ENCODE measurements at places on chromosomes 5 and 9.

DNA sequence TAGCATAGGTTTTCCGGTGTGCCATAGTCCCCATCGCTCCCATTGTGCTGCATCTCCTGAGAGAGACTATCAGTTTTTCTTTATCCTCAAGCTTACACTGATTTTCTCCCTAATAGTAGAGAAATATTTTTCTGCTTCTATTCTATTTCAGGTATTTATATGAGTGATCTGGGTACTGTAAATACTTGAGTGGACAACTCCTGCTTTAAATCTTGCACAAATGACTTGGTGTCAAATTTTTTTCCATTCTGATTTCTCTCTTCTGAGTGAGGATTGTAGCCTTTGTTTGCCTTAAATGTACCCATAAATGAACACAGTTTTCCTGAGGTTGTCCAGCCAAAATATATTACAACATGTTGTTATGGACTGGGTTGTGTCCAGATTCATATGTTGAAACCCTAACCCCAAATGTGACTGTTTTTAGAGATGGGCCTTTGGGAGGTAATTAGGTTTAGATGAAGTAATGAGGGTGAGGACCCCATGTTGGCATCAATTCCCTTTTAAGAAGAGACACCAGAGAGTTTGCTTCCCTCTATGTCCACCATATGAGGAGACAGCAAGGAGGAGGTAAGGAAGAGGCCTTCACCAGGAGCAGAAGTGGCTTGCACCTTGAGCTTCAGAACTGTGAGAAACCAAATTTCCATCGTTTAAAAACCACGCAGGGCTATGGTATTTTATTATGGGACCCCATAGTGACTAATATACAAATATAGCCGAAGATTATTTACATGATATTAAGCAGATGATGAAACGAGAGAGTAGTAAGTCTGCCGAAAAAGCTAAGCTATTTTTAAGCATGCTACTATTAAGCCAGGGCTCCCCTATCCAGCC lies 336.4 kb upstream of the MPDZ start:
- DNase-seq = no peak

- DNase-seq = no peak
These were observed 139.0 kb downstream of the FOCAD start for GRCh38 chr9:20823051-20823450.

DNA sequence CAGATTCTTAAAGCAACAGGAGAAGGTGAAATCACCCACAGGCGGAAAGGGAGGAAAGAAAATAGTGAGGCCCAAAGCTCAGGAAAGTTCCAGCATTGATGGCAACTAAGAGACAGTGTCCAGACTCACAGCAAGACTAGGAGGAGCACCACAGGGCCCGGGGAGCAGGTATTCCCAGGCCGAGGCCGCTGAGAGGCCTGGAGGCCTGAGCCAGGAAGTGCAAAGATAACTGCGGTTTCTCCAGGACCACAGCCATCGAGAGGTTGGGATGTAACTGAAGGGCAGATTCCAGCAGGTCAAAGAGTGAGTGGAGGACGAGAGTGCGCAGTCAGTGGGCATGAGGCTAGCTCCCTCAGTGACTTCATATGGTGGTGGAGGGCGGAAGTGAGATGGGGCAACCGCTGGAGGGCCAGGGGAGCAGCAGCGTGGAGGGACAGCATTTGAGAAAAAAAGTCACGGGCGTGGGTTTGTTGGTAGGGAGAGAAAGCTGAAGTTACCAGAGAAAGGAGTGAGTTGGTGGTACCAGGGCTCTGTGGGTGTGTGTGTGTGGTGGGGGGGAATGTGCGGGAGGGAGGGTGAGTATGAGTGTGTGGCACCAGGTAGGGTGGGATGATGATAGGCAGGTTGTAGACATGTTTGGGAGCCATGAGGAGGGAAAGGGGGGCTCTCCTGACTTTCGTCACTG lies 89.7 kb downstream of the PSD2 start:
- no peak for DNase-seq

GRCh38 chr5:76021936-76022584 lies 61.1 kb upstream of the SV2C start:
- no peak for DNase-seq

GRCh38 chr9:27626244-27627187 lies 53.2 kb upstream of the C9orf72 start:
- no peak for DNase-seq

GRCh38 chr5:139063664-139064054 lies 134.5 kb downstream of the SIL1 start:
- DNase-seq = no peak

DNA sequence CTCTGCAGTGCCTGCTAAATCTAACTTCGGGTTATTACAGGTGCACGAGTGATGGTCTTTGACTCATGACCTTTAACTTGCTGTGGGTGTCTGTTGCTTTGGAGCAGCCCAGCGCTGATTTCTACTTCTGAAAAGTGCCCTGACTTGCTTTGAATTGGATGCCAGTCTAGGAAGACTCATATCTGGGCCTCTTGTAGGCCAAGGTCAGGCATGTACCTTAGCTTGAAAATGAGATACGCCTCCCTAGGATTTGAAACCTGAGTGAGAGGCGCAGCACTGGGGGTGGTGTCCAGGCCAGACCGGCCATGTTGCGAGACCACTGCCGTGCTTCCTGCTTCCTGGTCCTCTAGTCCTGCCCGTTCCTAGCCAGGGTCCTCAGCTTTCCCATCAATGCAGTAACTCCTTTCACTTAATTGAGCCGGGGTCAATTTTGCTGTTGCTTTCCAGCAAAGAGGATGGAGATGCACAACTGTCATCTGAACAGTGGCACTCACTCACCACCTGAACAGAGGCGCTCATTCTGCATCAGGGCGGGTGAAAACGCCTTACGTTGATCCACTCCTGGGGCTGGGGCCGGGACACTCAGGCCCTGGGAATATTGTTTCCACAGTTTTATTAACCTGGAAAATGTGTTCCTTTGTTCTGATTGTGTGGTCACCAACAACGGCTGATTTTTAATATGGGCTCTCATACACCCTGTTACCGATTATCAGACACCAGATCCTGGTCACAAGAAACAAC lies 14.3 kb downstream of the PCAT7 start:
- no peak for DNase-seq

DNA sequence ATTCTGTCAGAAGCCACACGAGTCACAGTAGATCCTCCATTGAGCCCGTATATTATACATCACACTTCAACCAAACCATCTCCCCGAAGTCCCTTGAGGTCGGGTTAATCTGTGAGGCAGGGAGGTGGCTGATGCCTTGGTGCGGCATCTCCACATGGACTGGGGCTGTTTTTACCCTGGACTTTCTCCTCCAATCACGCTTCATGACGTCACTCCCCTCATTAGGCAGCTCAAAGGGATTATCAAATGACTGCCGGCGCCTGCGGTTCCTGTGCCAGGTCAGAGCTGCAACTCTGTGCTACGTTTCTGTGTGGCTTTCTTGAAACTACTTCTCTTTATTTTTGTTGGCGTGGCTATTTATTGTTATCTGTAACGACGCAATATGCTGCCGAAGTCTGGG lies 53.7 kb downstream of the TMOD1 start:
- no peak for DNase-seq

GRCh38 chr9:8136477-8136876 lies 336.9 kb upstream of the DMAC1 start:
- no peak for DNase-seq

DNA sequence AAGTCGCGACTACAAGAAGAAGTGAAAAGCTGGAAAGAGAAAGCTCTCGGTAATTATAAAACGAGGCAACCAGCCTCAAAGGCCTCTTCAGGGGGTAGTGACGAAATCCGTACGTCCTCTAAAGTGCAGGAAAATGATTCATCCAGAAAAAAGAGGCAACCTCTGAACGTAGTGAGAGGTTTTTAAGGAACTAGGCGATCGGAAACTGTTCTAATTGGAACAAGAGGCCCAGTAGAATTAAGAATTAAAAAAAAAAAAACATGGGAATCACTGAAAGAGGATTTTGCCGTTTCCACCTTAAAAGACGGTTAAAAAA lies 1.0 kb downstream of the CSNK1A1 start:
- peak; percentile 30 for DNase-seq

DNA sequence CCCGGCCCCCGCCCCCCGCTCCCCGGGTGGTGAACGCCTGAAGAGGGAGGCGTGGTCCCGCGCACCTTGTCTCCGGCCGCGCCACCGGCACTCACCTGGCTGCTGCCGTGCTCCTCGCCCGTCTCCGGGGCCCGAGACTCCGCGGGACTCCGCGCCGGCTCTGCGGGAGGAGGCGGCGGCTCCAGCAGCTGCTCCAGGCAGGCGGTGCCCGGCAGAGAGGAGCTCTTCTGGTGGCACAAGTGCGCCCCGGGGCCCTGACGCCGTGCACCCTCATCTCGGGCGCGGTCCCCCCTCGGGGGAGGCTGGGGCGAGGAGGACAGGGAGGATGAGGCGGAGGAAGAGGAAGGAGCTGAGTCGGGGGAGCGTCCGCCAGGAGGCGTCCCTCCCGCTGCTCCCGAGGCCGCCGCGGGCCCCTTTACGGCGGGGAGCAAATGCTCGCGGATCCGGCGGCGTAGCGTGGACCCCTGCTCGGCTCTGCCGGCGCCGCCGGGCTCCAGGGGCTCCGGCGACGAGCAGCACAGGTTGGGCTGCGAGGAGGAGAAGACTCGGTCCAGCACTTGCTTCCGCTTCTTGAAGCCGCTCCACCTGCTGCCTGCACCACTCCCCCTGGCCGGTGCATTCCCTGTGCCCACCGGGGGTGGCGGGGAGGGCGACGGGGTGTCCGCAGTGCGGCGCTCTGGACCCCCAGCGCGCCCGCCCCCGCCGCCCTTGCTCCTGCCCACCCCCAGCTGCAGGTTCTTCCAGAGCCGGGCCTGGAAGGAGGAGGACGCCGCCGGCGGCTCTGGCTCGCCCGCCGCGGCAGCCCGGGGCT lies 928 bp downstream of the MCTP1 start:
- DNase-seq = no peak

DNA sequence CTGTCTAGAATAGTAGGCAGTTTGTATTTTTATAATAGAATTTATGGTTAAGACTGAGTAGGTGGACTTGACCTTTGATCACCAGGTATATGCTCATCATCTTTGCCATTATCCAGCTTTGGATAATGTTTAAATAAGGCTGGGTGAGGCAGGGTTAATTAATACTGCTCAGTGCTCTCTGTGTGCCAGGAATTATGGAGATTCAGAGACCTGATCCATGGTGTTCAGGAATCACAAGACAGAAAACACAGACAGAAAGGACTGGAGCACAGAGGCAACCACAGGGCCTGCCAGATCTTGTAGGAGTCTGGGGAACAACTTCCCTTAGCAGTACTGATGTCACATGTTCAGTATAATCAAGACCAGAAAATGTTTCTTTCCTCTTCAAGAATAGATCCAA lies 186.3 kb upstream of the ADCY2 start:
- DNase-seq = no peak

- no peak for DNase-seq
These were observed 7.4 kb downstream of the SLC22A4 start for GRCh38 chr5:132301344-132302271.

GRCh38 chr5:149280124-149280523 lies 8.5 kb downstream of the AFAP1L1 start:
- no peak for DNase-seq

GRCh38 chr5:150556859-150557508 lies 49.1 kb downstream of the NDST1 start:
- DNase-seq = no peak

DNA sequence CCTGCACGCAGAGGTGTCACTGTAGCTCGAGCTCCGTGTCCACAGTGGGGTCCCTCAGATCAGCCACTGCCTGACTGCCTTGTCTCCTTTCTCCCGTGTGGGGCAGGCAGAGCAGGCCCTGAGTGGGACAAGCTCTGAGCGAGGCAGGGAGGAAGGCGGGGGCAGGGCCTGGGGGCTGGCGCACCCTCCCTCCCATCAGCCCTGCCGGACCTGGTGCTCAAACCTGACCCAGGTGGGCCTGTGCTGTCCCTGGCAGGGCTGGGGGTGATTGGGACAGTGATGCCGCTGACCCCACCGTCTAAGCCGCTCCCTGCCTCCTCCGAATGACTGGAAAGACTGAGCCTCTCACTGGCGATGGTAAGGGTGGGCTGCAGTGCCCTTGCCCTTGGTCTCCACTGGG lies 60.9 kb downstream of the KCNT1 start:
- DNase-seq = no peak

- DNase-seq = no peak
These were observed 187.0 kb upstream of the EFNA5 start for GRCh38 chr5:107857785-107858184.

DNA sequence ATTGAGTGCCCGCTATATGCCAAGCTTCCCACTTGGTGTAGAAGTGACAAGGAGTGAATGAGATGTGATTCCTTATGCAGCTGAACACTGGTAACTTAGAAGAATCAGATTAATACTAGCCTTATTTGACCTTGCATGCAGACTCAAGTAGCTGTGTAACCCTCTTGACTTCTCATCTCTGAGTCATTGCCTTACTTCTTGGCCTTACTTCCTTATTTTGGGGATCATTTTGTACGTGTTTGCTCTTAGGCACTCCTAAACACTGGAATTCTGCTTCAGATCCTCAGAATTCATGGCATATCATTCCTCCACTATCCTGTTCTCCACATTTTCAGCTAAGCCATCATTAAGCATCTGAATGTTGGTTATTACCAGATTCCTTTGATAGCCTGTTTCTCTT lies 948.9 kb upstream of the ARRDC3 start:
- no peak for DNase-seq

- DNase-seq = no peak
These were observed 53.5 kb downstream of the GRIA1 start for GRCh38 chr5:153543959-153544470.

GRCh38 chr5:97405941-97406340 lies 222.9 kb upstream of the RIOK2 start:
- no peak for DNase-seq

GRCh38 chr5:112957036-112957808 lies 19.4 kb upstream of the DCP2 start:
- no peak for DNase-seq

- no peak for DNase-seq
These were observed 1.7 kb downstream of the STPG3 start for GRCh38 chr9:137252555-137253506.

DNA sequence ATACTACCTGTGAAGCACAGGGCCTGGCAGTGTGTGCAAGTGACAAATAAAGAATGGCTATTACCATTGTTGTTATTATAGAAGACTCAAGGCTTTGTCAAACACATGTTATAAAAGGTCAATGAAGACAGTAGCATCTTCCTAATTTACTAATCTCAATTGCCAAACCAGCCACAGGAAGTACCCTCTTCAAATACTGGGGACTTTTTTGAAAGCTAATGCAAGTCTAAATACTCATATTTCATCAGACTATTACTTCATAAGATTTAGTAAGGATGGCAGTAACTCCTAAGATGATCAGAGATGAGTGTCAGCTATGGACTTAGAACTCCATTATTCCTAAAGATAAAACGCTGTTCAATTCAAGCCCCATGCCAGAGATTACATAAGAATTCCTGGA lies 43.0 kb downstream of the GNAQ start:
- DNase-seq = no peak

Data from CD4-positive, alpha-beta T cell treated with Interleukin-2 at 100 ng/mL for 4 hours (primary cell).